Smooth muscle cell of the brain vasculature (primary cell): ENCODE measurements at places on chromosomes 2 and 18.

- DNase-seq, result no peak
Observed at GRCh38 chr2:159985656-159986055, 76.8 kb downstream of the PLA2R1 start.

- DNase-seq, result no peak
Observed at GRCh38 chr2:195106681-195107380, 550.2 kb upstream of the SLC39A10 start.

GRCh38 chr2:144631636-144632035 is 111.7 kb upstream of the ZEB2 start:
- no peak for DNase-seq

DNA sequence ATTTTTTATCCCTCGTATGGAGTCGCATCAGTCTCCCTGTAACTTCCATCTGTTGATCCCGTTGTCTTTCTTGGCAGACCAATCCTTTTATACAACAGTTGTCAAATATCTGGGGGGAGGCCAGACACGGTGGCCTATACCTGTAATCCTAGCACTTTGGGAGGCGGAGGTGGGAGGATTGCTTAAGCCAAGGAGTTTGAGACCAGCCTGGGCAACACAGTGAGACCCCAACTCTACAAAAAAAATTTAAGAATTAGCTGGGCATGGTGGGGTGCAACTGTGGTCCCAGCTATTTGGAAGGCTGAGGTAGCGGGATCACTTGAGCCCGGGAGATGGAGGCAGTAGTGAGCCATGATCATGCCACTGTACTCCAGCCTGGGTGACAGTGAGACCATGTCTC is 2.0 kb downstream of the XRCC5 start:
- no peak for DNase-seq

GRCh38 chr2:208280234-208280633 is 14.2 kb downstream of the PIKFYVE start:
- DNase-seq, result no peak

- no peak for DNase-seq
Observed at GRCh38 chr2:43273529-43273928, 47.1 kb upstream of the ZFP36L2 start.

DNA sequence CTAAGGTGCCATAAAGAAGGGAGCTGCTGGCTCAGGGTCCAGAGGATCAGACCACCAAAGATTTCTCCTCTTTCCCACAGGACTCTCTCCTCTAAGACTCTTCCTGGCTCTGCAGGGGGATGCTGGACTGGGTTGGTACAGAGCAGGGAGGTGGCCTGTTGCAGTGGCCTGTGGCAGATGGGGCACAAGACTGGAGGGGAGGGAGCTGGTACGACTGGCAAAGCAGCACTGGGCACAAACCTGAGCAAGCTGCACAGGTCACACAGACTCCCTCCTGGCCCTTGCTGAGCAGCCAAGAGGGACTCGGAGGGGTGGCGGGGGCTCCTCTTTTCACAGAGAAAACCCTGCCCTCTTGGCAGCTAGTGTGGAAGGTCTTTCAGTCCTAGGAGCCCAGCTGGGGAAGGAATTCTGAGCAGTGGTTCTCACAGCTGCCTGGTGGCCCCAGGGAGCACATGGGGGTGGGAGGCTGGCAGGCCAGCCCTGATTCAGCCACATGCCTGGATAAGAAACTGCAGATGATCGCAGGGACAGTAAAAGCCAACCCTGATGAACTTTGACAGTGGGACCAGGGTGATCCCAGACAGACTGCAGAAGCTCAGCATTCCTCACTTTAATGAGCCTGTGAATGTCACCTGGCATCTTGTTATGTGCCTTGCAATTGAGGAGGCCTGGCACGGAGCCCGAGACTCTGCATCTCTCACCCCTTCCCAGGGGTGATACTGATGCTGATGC is 32.5 kb upstream of the ACAA2 start:
- no peak for DNase-seq

- no peak for DNase-seq
Observed at GRCh38 chr2:177187631-177188312, 24.8 kb upstream of the HNRNPA3 start.

DNA sequence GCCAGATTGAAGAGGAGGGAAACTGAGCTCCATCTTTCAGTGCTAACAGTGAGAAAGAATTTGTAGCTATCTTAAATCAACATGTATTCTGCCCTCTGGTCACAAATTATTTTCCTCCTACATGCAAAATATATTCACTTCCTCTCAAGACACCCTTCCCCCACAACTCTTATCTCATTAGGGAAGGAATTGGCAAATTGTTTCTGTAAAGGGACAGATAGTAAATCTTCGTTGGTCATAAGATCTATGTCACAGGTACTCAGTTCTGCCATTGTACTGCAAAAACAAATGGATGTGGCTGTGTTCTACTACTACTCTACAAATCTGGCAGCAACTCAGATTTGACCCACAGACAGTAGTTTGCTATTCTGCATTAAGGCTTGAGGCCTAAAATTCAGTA is 53.0 kb upstream of the CYP20A1 start:
- no peak for DNase-seq

DNA sequence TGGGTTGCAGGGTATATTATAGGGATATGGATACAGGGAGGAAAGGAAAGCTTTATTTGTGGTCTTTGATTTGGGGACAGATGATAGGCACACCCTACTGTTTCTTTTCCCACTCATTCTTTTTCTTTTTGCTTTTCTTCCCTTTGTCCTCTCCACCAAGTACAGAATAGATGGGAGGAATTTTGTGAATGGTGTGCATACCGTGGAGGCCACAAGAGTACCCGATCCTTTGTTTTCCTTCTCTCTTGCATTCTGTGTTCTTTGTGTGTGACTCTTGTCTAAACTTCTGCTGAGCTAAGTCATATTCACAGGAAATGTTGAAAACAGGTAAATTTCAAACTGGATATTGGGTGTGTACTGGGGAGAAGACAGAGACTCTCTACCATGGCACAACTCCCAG is 321.4 kb upstream of the SLC8A1 start:
- no peak for DNase-seq

DNA sequence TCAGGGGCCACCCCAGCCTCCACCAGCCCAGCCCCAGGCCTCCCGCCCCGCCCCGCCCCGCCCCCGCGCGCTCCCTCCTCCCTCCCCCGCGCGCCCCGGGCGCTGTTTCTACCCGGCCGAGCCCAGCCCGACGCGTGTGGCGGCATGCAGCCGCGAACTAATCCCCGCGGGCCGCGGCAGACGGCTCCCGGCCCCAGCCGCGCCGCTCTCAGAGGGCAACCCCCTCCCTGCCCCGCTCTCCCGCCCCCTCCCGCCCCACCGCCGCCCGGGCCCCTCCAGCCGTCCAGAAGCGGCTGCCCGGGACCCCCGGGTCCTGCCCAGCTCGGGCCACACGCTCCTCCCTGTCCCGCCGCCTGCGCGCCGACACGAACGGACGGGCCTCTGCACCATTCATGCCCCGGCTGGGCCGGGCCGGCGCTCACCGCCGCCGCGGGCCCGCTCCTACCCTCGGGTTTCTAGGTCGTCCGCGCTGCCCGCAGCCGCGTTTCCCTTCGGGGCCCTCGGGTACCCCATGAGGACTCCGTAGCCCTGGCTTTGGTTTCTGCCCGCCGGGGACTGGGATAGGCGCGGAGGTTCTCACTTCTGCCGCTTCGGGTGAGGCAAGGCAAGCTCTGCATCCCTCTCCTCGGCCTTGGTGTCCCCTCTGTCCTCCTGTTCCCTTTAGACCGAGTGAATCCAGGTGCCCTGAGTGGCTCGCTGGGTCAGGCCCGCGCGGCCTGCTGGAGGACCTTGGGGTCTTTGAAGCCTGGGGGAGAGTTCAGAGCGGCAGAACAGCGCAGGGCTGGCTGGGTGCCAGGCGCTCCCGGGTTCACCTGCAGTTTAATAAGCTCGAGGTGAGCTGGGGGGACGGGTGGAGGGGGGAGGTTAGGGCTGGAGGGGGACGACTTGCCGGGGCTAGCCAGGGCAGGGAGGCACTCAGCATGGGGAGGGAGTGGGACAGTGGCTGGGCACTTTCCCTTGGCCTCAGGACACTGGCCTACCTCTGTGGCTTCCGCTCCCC is 3.1 kb downstream of the WNT10A start:
- no peak for DNase-seq

DNA sequence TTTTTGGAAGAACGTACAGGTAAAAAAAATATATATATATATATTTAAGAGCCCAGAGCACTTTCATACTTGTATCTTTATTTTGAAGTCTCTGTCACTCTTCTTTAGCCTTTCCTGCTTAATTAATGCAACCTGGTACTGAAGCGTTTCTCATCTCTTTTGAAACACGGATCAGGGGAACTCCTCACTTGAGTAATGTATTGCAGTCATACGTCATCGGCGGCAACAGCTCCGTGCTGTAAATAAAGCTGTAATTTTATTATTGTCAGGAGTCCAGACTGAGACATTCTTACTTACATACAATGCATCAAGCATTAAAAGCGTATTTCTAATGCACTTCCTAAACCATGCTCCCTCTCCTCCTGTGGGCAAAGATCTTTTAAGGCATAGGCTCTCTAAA is 514.7 kb downstream of the SOX11 start:
- no peak for DNase-seq

DNA sequence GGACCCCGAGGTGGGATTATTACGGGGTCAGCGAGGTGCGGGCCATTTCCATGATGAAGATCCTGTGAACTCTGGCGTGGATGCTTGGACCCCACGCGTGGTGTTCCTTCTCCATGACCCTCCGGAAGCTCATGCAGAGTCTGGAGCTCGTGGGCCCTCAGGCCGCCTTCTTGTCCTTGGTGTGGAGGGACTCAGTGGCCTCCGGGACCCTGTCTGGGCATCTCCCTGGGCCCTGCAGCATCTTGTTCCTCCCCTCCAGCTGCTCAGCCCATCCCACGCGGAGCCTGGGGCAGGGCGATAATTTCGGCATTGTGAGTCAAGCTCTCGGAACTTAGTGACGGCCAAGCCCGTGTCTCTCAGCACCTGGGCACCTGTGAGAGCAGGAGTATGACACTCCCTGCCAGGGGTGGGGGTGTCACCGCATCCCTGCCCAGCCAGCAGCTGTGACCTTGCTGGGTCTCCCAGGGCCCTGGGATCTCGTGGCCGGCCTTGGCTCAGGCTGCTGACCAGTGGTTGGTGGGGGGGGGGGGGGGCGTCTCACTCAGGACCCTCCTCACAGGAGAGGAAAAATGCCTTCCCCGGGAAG is 24.6 kb downstream of the RTP5 start:
- DNase-seq, result no peak

DNA sequence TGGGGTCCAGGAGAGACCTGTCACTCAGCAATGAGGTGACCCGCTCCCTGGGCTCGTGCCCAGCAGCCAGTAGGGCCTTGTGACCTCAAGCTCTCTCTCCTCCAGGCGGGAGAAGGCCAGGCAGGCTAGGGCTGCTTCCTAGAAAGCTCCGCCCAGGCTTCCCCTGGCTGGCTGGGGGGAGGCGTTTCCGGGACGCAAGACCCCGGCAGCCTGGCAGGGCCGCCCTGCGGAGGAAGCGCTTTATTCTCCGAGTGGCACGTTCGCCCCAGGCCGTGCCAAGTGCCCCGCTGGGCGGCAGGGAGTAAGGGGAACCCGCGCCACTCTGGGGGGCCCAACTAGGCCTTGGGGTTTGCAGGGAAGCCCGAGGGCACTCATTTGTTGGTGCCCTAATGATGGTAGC is 21.2 kb upstream of the EPAS1 start:
- no peak for DNase-seq

- no peak for DNase-seq
Observed at GRCh38 chr18:22197668-22198067, 28.3 kb downstream of the GATA6 start.

- no peak for DNase-seq
Observed at GRCh38 chr2:27085673-27086089, 891 bp upstream of the KHK start.

DNA sequence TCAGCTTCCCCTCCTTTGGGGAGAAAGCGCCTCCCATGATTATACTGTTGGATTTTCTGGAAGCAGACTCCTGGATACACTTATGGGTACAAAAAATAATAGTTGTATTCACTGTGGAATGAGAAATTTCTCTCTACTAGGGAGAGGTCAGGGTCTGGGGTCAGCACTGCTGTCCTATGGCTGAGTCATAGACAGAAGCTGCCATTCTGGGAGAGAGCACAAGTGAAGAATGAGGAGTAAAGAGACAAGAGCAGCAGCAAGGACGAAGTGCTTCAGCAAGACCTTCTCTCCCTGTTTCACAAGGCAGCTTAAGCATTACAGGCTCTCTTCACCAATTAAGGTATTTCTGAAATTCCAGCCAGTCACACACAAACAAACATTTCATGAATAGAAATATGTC is 10.1 kb upstream of the UNC80 start:
- no peak for DNase-seq

- DNase-seq, result no peak
Observed at GRCh38 chr2:177808984-177809809, 263.4 kb downstream of the PDE11A start.

- DNase-seq, result no peak
Observed at GRCh38 chr18:79573921-79574491, 105.6 kb upstream of the CTDP1 start.

DNA sequence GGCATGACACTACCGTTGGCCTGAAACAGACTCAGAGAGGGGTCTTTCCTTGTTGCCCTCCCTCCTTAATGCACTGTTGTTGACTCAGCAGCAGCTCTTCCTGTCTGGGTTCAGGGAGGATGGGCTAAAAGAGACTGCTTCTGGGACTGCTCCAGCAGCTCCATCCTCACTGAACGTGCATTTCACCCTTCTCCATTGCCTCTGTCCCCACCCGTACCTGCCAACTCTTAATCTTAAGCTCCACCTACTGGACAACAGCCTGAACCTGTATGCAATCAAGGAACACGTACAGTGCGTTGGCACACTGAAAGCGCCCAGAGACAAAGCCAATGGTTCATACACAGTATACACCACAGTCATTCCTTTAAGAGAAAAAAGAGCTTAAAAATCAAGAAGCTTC is 230.8 kb upstream of the RAB6C start:
- no peak for DNase-seq

GRCh38 chr2:99395589-99396130 is 58.5 kb downstream of the EIF5B start:
- no peak for DNase-seq

GRCh38 chr2:39631256-39631655 is 34.5 kb upstream of the TMEM178A start:
- DNase-seq, result no peak

GRCh38 chr2:29322011-29322410 is 206.8 kb downstream of the CLIP4 start:
- DNase-seq, result no peak

DNA sequence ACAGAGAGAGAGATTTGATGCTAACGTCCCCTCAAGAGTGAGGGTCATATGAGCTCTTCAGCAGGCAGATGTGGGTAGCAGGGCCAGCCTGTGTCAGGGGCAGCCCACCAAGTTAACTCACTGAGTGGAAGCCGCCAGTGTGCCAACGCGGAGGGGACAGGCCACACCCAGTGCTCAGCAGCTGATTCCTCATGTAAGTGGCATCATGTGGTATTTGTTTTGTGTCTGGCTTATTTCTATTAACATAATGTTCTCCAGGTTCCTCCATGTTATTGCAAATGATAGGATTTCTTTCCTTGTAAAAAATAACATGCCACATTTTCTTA is 4.0 kb downstream of the IMP4 start:
- no peak for DNase-seq

DNA sequence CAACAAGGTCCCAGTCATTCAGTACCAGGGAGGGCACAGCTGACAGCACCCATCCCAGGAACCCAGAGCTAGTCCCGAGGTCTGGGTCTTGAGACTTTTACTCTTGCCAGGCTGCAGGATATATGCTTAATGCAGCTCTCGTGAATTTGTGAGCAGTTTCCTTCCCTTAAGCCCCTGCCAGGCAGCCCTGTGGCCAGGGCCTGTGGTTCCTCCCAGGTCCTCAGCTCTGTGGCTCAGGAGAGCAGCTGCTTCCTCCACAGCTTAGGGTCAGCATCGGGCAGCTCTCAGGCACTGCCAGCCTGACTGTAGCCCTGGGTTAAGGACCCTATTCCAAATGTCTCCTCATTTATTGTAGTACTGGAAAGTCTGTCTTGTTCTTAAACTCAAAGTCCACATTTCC is 1384.8 kb downstream of the RPIA start:
- DNase-seq, result no peak
